ENCODE measurements at places on chromosomes 12 and 14.
A peak's percentile ranks its signal among the peaks of the same experiment; 100 is the strongest.

GRCh38 chr12:18141048-18141982 is 51.3 kb upstream of the RERGL start:
- DNase-seq = no peak

GRCh38 chr12:93176165-93176564 is 201.6 kb upstream of the NUDT4 start:
- DNase-seq = no peak

DNA sequence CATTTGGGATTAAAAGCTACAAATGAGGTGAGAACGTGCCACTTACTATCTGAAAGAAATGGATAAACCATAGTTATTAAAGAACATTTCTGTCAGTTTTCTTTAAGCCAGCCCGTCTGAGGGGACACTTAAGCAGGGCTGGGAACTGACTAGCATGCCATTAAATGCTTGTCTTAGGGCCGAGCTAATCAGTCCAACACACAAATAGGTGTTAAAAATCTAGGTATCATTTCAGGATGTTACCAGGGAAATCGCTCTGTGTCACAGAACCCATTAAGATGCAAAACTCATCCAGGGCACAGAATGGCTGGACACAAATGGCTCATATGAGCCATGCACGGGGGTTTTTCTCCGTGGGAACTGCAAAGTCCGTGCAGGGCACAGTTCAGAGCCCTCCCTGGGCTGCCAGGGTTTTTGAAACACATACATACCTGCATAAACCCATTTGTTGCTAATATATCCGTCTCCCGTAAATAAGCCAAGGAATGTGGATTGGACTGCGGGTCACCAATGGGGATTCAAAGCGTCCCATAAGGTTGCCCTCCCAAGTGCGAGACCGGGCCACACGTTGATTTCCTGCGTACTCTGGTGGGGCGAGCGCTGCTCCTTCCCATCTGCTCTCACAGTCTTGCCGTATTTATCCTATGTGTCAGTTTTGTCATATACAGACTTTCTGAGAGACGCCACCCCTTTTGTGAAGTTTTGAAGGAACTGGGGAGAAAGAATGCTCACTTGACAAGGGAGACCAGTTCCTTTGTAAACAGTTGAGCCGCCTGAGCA is 5.4 kb upstream of the GSC start:
- DNase-seq = no peak

GRCh38 chr14:79585845-79586244 is 625.5 kb downstream of the DIO2 start:
- DNase-seq = no peak

DNA sequence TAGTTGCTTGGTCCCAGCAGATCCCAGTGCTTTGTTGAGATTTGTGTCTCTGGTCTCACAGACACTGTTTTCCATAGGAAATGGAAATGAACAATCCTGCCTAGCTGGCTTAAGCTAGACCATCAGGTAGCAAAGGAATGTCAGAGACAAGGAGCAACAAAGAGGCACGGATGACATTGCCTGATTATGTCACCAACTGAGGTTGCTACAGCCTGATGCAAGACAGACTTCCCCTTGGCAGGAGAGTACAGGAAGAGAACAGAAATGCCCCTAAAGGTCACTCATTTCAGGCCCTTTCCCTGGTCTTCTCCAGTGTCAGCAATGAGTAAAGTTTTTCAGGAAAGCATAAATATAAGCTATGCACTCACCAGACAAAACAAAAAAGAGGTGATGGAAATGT is 2.0 kb upstream of the PRB2 start:
- no peak for DNase-seq

DNA sequence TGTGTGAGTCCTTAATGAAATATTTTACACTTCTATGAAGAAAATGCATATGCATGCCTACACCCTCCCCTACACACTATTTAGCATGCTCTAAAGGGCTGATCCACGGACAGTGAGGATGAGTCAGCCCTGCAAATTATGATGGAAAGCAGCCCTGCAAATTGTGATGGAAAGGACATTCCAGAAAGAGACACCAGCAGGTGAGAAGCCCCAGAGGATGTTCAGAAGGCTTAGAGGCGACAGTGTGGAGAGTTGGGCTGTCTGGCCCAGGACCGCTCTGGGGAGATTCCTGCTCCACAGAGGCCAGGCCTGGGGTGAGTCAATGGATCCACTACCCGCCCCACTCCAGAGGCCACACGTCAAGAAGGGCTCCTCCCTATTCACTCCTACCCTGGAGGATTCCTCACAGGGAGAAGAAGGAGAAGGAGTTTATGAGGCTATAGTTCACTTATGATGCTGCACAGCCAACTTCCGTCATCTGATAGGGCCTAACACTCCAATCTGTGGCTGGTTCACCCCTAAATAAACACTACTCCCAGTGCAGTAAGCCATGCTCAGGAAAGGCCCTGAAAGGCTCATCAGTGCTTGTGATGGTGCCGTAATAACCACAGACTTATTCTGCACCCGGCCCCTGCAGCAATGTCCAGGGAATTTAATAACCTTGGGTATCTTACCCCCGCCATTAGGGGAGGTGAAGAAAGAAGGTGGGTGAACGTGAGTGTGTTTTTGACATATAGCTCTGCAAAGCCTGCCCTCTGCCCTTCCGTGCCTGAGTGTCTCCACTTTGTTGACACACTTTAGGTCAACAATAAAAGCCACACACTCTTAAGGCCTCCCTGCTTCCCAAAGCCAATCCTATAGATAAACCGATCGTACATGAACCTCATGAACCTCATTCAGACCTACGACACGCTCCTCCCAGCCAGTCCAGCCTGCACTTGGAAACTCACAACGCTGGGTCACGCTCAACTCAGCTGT is 46.4 kb downstream of the CLMN start:
- no peak for DNase-seq

- DNase-seq = no peak
Observed at GRCh38 chr14:85953265-85953664, 423.3 kb downstream of the FLRT2 start.

DNA sequence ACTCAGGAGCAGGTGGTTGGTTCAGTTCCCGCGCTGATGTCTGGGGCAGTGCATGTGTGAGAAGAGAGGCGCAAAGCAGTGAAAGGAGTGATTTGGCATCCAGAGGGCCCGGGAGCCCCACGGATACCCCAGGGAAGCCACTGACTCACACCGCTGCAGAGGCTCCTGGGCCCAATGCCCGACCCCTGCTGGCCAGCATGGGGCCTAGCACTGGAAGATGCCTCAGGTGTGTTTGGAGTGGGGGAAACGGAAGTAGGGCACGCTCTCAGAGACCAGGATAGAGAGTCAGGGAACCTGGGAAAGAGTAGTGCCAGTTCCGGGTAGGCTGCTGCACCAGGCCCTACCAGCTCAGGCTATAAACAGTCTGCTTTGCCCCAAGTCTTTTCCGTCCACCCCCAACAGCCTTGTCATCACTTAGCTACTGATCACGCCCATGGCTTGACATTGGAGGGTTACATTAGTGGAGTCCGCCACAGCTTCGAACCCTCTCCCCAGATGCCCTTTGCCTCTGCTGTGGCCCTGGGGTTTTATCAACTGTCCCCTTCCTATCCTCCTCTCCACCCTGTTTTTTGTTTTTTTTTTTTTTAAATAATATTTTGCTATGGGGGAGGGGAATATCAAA is 9.5 kb upstream of the CSAD start:
- peak; percentile 40 for DNase-seq

- DNase-seq = peak; percentile 48
Observed at GRCh38 chr14:67420102-67420739, 8.3 kb upstream of the PLEK2 start.

DNA sequence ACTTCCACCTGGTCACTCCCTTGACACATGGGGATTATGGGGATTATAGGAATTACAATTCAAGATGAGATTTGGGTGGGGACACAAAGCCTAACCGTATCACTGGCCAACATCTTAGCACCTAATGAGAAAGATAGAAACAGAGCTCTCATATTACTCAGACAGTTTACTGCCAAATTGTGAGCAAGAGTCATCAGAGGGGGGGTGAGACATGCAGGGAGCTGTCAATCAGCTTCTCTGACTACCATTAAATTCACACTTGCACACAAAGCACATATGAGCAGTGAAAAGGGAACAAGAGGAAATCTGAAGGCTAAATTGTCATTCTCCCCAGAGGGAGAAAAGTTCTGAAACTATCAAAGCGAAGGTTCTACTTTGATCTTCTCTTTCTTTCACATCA is 78.1 kb upstream of the GRIN2B start:
- DNase-seq = no peak

- DNase-seq = no peak
Observed at GRCh38 chr14:56899829-56900228, 89.5 kb upstream of the OTX2 start.

DNA sequence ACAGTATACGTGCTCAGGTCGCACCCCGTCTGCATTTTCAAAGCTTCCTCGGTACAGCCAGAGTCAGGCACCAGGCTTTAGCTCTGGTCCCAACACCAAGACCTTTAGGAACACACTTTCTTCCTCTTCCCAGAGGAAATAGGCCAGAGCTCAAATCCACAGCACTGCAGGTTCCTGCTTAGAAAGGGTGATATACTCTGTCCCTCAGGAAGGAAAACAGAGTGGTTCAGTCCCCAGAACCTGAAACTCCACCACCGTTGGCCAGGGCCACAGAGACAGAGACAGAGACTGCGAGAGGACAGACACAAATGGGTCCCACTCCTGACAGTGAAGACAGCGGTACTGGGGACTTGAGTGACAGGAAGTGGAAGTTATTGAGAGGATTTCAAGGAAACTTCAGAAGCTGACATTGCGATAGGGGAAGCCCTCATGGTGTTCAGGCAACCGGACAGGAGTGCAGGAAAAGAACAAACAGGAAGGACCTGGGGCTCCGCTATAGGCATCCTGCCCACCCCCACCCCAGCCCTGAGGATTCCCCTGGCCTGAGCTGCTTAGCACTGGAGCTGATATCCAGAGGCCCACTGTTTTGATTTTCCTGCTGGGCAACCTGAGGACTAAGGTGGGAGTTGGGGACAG is 5.5 kb upstream of the KRT8 start:
- no peak for DNase-seq

DNA sequence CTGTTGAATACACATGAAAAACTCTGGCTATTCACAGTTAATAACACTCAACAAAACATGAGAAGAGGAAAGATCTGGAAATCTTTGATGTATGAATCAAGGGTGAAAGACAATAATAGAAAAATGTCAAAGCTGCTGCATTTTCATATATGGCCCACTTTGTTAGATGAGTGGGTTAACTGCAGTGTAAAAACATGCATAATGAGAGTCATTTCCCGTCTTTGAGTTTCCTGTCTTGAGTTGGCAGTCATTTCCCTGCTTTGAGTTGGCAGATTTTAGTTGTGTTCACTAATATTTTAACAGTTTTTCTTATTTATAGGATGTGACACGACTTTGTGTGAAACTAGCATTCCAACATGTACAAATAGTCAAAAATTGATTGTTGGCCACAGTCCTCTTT is 87.9 kb upstream of the PTPRQ start:
- DNase-seq = peak; percentile 56
